ENCODE measurements at places on chromosomes 2 and 18. TPM values are rescaled to one million over a fixed set of nuclear protein-coding genes. Genes with fewer than 3 reads are reported as not detected.

GRCh38 chr2:163701399-163702195 lies 34.2 kb downstream of the FIGN start:
- DNase-seq, result no peak

DNA sequence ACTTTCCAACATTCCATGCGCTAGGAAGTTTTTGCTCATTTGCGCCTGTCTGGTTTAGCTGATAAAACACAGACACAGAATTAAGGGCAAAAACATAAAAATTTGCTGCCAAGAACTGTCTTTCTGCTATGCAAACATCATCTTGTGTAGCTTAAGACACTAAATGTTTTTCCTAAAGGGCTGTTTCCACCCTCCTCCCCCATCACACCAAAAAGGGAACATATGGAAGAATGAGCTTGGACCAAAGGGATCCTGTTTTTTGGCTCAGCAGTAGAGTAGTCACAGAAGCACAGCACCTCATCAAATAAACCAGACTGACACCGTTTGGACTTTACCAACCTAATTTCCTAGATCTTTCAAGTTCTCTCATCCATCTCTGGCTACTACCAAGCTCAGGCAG lies 210.1 kb downstream of the ZNF521 start:
- no peak for DNase-seq

DNA sequence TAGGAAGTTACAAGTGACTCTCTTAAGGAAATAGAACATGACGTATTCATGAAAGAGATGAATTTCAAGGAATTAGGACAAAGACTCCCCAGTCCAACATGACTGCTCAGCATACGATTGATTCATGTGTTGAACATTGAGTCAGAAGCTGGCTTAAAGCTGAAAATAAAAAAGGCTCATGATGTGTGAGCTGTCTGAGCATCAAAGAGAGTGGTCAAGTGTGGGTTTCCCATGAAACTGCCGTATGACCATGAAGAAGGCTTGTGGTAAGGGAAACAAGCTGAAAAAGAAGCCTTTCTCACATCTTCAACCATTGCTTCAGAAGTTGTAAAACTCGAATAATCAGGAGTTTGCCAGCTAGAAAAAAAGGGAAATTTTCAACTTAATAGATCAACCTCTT lies 201.9 kb upstream of the APCDD1 start:
- DNase-seq, result no peak

DNA sequence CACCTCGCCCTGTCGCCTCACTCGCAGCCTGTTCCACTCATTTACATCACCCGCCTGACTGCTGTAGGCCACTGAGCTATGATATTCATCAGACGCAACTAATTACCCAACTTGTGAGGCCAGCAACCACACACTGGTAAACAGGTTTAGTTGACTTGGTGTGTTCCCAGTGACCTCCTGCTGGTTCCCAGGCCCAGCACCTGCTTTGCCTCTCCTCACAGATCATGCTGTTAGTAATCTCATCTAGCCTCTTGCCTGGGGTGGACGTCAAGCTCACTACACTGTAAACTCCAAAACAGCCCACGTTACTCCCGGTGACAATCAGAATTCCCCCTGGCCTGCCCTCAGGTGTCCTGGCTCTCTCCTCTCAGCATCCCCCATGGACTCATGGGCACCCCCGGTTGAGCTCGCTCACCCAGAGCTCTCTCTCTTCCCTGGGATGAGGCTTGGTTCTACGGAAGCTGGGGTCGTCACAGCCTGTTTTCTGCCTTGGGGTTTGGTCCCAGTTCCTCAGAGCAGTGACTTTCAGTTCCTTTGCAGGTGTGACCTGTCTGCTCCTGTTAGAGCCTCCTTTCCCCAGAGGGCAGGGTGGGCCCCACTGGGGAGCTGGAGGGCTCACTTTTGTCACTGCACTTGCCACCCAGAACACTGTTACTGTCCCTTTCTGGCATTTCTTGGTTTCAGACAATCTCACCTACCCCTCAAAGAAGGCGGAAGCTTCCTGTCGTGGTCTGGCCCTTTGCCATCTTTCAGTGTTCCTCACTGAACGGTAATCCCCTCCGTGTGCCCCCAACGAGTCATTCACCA lies 40.3 kb downstream of the INPP5D start:
- no peak for DNase-seq

DNA sequence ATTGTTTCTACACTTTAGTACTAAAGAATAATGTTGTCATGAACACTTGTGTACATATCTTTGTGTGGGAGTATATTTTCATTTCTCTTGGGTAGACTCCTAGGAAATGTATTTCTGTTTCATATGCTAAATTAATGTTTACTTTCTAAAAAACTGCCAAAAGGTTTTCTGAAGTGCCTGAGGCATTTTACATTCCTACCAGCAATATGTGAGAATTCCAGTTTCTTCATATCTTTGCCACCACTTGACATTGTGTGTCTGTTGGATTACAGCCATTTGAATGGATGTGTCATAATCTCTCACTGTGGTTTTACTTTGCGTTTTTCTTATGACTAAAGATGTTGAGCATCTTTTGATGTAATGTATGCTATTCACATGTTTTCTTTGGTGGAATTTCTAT lies 428.2 kb upstream of the KCNH7 start:
- DNase-seq, result no peak

DNA sequence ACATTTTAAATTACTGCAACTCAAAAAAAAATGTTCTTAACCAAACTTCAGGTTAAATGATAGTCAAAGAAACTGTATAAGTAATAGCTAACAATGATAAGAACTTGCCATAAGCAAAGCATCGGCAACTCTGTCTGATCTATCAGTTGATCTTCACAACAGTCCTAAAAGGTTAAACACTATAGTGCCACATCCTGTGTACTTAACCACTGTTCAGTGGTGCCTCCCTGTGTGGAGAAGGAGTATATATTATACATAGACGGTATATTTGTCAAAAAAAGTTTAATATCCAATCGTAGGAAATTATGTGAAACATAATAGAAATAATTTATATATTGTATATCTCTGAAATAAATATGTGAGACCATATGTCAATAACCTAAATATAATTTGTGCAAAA lies 13.0 kb downstream of the DTNA start:
- no peak for DNase-seq

DNA sequence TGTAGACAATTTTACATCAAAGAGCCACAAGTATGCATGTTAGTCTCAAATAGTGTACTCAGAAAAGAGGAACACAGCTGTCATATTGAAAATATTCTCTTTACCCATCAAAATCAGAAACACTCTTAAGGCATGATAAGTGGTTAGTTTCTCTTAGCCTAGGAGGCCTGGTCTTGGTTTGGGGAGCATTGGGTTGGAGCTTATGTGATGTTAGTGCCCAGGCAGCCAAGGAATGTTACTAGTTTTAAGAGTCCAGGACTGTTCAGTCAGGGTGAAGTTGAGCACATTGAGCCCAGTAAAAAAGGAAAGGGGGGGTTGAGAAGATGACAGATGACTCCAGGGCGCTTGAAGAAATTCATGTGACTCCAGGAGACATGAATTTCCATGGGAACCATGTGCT lies 340.6 kb downstream of the HRH4 start:
- no peak for DNase-seq

GRCh38 chr2:59604123-59604522 lies 949.3 kb downstream of the BCL11A start:
- DNase-seq, result no peak

- no peak for DNase-seq
Measured at GRCh38 chr2:217662984-217663602, 339.7 kb downstream of the TNS1 start.

DNA sequence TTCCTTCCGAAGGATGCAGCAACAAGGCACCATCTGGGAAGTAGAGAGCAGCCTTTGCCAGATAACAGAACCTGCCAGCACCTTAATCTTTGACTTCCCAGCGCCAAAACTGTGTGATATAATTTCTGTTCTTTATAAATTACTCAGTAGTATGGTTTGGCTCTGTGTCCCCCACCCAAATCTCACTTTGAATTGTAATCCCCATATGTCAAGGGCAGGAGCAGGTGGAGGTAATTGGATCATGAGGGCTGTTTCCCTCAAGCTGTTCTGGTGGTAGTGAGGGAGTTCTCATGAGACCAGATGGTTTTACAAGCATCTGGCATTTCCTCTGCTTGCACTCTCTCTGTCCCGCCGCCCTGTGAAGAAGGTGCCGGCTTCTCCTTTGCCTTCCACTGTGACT lies 899.9 kb downstream of the TRIB2 start:
- no peak for DNase-seq

- no peak for DNase-seq
Measured at GRCh38 chr2:240522406-240522805, 35.4 kb downstream of the ANKMY1 start.

DNA sequence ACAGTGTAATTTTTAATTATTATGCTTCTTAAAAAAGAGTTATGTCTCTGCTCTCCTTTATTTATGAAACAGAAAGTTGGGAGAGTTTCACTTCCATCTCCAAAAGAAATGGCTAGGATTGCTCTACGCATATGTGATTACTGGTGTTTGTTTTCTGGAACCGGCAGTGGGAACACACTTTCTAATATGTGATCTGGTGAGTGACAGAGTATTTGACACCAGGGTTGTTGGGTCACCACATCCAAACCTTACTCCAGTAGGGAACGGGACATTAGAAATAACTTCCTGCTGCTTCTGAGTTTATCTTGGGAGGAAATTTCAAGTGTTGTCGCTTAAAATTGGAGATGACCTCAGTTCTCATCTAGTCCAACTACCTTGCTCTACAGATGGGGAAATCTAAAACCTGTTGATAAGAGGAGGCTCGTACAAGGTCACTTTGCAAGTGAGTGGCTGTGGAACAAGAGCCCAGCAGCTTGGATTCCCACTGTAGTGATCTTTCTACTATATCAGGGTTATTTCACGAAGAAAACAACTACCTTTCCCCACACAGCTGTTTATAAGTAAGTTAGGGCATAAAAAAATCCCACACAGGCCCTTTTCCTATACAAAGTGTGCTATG lies 108.5 kb downstream of the TTC32 start:
- DNase-seq, result no peak

GRCh38 chr18:77208964-77209363 lies 40.7 kb upstream of the GALR1 start:
- DNase-seq, result peak; percentile 64

DNA sequence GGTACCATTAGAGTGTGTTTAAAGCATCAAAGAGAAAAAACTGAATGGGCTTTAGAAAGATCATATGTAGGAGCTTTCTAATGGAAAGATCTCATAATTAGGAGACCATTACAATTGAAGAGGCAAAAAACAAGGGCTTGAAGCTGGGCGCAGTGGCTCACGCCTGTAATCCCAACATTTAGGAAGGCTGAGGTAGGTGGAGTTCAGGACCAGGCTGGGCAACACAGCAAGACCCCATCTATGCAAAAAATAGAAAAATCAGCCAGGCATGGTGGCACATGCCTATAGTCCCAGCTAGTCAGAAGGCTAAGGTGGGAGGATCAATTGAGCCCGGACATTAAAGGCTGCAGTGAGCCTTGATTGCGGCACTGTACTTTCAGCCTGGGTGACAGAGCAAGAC lies 59.0 kb downstream of the PIAS2 start:
- DNase-seq, result no peak

GRCh38 chr2:219171231-219171651 lies 1.4 kb upstream of the SLC23A3 start:
- peak; percentile 39 for DNase-seq

DYNC2LI1 gene
- 19.9 TPM for total RNA-seq

ANKRD62 gene
- 0.37 TPM for total RNA-seq

MYO1B gene
- total RNA-seq, result 63.2 TPM

GPR155 gene
- total RNA-seq, result 2.3 TPM

CTLA4 gene
- total RNA-seq, result 0.39 TPM

HTR2B gene
- total RNA-seq, result 0.12 TPM

LYPD6 gene
- total RNA-seq, result 3.5 TPM

C2orf78 gene
- total RNA-seq, result not detected

RAPH1 gene
- 55.1 TPM for total RNA-seq
